NCI-H774 (cell line): ENCODE measurements at places on chromosomes 1 and 21.

GRCh38 chr1:33231166-33231565 lies 25.1 kb upstream of the ZNF362 start:
- no peak for DNase-seq

- no peak for DNase-seq
These were observed 110.5 kb upstream of the CDC42BPA start for GRCh38 chr1:227428803-227429202.

GRCh38 chr1:184698969-184699368 lies 55.7 kb downstream of the EDEM3 start:
- no peak for DNase-seq

- DNase-seq, result no peak
These were observed 139.7 kb downstream of the GRIK1 start for GRCh38 chr21:29800056-29800455.

DNA sequence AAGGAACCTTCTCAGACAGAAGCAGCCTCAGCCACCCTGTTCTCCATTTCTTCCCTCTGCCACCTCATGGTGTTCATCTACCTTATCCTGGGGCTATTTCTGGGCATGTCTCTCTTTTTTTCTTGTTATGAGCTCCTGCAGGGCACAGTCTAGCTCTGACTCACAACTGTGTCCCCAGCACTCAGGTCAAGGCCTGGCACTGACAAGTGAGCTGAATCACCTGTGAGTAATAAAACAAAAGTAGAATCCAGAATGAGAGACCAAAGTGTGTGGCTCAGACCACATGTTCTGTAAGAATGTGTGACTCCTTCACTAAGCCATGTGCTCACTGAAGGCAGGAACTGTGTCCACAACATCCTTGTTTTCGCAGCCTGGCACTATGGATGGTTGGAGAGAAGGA lies 23.2 kb downstream of the C1orf94 start:
- no peak for DNase-seq

DNA sequence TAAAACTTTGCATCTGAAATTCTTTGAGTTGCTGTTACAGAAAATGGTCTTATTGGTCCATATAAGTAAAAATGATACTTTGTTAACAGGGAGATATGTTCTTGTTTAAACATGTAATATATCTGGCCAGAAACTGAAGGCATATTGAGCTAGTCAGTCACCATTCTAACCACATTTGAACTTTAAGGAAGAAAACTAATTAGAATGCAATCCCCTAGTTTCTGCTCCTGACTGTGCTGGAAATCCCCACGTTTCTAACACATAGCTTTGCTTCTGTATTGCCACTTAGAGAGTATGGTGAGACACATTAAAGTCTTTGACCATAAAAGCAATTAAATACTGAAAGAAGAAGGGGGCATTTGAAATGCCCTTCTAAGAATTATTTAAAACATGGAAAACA lies 32.1 kb upstream of the HIVEP3 start:
- no peak for DNase-seq

DNA sequence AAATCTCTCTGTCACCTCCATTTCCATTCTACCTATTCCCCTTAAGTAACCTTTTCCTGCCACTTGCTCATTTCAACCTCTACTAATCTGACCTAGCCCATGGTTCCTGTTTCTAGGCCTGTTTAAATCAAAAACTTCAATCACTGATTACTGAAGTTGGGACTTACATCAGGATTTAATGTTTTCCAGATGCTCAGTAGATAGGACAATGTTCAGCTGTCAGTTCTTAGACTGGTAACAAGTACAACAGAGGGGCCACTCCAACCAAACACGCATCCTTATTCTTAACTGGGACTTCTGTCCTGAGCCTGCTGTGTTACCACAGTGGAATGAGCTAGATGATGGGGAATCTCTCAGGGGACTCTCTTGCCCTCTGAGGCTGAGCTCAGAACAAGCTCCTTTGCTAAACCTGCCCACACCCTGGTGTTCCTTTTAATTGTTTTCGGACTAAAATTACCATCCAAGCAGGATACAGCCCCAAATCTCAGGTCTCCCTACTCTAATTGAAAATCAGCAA lies 974.6 kb downstream of the TTLL7 start:
- no peak for DNase-seq

DNA sequence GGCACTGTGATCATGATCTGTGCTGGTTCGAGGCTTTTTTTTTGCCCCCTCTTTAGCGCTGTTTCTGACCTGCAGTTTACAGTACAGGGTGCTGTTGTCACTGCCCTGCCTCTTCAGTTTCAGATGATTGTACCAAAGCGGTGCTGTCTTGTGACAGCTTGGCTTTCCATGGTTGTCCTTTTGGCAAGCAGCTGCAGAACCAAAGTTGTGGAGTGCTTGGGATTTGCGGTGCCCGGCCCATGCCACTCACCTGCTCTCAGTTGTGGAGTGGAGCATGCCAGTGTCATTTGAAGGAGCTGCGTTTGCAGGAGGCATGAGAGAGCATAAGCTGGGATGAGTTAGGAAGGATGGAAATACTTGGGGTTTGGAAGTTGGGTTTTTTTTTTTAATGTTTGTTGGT lies 48.4 kb downstream of the DOP1B start:
- no peak for DNase-seq

- no peak for DNase-seq
These were observed 34.9 kb downstream of the TRIM67 start for GRCh38 chr1:231196728-231197127.

- DNase-seq, result no peak
These were observed 184.2 kb upstream of the USP24 start for GRCh38 chr1:55399346-55399745.

DNA sequence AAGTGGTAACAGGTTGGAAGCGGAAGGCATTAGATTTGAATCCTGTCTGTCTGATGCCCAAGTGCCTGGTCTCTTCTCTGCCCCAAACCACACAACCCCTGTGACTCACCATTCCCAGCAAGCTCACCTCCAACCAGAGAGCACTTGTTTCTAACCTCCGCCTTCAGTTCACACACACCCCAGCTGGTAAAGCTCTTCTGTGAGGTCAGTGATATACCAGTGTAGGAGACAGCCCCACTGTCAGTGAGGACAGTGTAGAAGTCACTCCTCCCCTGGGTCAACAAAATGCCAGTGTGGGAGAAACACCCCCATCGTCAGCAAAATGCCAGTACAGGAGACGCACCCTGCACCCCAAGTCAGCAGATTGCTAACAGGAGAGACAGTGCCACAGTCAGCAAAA lies 2.6 kb downstream of the RIMS3 start:
- DNase-seq, result no peak

GRCh38 chr1:181163662-181164061 lies 75.2 kb downstream of the IER5 start:
- DNase-seq, result no peak

- no peak for DNase-seq
These were observed 20.3 kb downstream of the ZYG11A start for GRCh38 chr1:52862666-52863458.

GRCh38 chr1:31069392-31069791 lies 3.9 kb upstream of the PUM1 start:
- DNase-seq, result no peak

DNA sequence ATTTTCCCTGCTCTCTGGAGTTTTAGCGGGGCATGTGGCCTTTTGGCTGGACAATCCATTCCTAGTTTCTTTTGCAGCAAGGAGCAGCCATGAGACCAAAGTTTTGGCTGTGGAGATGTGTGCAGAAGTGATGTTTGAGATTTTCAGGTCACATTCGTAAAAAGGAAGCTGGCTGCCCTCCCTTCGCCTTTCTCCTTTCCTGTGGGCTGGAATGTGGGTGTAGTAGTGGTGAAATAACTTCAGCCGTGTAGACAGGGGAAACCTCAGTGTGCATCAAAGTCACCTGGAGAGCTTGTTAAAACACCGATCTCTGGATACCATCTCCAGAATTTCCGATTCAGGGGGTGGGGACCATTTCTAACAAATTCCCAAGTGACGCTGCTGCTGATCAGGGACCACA lies 5.3 kb upstream of the GPR88 start:
- DNase-seq, result no peak

DNA sequence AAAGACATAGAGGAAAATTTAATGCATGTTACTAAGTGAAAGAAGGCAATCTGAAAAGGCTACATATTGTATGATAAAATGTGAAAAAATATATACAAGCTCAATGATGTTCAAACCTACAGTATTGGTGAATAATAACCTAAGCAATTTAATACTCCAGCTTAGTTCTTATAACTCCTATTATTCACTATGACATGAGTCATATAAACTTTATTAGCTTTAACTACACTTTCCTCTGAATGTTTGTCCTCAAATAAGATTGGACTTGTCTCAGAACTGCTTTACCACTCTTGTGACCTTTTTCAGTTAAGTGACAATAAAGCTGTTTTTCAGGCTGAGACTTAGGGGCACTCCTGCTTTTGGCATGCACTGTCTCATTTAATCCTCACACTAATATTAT lies 50.9 kb downstream of the CNST start:
- DNase-seq, result no peak

- no peak for DNase-seq
These were observed 10.8 kb downstream of the GPR3 start for GRCh38 chr1:27403065-27403726.
